SK-MEL-5 (cell line): ENCODE measurements at places on chromosomes 7 and 10.

DNA sequence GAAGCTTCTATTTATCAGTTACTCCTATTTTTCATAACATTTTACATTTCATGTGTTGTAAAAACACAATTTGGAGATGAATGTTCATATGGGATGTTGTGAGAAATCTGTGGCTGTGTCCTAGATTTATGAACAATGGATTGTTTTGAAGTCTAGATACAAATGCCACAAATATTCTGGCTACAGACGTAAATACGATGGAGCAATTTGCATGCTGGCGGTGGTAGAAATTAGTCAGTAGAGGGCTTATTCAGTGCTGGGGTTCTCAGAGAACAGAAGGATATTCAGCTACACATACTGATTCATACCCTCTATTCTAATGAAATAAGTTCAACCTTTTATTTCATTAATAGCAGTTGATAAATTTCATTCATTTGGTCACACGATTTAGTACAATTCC is 48.8 kb downstream of the PLPP4 start:
- peak; percentile 74 for DNase-seq

DNA sequence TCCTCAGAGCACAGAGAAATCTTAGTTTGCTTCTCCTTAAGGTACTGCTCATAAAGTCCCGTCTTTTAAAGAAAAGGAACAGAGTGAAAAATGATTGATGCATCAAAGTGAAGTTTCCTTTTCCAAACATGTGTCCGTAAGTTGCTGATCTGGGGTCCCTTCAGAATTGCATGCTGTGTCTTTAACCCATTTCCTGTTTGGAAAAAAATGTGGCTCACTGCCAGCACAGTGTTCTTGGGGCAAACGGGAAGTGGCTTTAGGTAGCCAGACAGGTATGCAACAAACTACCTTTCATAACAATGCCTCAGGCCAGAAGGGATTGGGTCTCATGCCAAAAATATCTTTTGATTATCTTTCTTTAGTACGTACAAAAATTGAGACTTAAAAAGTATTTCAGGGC is 50.9 kb downstream of the TFAM start:
- DNase-seq = peak; percentile 37

GRCh38 chr7:23410446-23411183 is 59.7 kb downstream of the IGF2BP3 start:
- no peak for DNase-seq

DNA sequence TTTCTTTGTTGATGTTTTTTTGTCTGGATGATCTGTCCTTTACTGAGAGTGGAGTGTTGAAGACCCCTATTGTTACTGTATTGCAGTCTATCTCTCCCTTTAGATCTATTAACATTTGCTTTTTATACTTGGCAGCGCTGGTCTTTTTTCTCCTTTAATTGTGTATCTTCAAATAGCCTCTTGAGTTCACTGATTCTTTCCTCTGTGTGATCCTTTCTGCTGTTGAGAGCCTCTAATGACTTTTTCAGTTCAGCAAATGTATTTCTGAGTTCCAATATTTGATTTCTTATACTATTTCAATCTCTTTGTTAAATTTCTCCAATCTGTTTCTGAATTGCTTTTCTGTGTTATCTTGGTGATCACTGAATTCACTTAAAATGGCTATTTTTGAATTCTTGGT is 15.4 kb downstream of the R3HCC1L start:
- DNase-seq = no peak

GRCh38 chr10:128035557-128035973 is 90.7 kb downstream of the MKI67 start:
- DNase-seq = peak; percentile 44

DNA sequence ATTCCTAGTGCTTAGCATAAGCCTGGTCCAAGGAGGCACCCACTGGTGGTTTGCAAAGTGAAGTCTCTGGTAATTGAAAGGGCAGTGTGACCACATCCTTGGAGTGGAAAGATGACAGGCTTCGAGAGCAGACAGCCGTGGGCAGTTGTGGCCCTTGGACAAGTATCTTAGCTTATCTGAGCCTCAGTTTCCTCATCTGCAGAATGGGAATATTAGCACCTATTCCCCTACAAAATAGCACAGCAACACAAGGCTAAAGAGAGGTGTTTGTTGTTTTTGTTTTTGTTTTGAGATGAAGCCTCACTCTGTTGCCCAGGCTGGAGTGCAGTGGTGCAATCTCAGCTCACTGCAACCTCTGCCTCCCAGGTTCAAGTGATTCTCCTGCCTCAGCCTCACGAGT is 29.3 kb downstream of the MYL10 start:
- no peak for DNase-seq

DNA sequence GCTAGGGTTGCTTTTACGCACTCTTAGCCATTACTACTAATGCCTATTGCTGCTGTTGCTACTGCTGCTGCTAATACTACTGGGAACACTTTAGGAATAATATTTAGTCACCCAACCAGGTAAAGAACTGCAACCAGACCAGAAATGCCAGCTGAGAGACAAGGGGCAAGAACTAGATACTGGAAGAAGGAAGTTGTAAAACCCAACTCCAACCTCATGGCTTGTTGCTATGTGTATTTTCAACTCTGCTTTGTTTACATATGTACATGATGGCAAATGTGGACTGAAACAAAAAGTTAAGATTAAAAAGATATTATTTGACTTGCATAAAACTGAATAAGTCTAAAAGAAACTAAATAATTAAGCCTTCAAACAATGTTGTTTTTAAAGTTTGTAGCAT is 177.7 kb downstream of the GNAT3 start:
- no peak for DNase-seq

GRCh38 chr7:142469696-142470543 is 212.1 kb upstream of the PRSS58 start:
- no peak for DNase-seq

DNA sequence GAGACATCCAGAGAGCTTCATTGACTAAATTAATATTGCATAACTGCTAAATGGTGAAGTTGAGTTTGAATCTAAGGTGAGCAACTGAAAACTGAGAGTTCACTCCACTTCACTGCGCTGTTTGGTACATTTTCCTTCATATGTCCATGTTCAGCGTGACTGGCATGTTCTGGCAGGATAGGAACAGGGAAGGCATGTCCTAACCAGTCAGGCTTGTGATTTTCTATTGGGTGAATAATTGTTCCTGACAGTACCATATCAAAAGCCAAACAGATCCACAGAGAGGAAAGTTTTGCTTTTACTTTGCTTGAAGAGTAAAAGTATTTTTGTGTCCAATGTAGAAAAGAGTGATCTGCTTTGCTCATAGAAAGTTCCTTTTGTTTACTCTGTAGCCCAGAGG is 53.2 kb downstream of the WDFY4 start:
- no peak for DNase-seq

DNA sequence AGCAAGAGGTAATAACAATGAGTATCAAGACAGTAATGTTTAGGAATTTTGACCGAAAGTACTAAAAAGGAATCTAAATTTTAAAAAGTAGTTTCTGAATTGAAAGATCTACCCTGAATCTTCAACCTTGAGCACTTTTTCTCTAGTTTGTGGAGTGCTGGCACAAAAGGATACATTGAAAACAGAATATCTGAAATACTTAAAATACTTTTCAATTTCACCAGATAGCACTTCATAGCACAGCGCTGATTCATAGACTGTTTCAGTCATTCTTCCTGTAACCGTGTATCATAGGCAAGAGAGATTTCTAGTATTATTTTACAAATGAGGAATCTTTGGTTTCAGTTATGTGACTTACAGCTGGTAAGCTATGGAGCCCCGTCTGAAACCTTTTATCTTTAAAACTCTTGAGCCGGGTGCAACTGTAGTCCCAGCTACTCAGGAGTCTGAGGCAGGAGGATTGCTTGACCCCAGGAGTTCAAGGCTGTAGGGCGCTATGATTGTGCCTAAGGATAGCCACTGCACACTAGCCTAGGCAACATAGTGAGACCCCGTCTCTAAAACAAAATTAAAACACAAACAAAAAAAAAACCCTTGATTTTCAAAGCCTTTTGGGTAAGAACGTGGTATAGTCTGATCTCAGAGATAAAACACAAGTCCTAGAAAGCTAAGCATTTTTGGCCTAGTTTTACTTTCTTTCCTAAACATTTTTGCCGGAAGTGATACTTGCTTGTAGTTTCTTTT is 35.1 kb downstream of the FHIP2A start:
- no peak for DNase-seq

- no peak for DNase-seq
Measured at GRCh38 chr10:92405419-92405924, 114.5 kb downstream of the MARCHF5 start.

DNA sequence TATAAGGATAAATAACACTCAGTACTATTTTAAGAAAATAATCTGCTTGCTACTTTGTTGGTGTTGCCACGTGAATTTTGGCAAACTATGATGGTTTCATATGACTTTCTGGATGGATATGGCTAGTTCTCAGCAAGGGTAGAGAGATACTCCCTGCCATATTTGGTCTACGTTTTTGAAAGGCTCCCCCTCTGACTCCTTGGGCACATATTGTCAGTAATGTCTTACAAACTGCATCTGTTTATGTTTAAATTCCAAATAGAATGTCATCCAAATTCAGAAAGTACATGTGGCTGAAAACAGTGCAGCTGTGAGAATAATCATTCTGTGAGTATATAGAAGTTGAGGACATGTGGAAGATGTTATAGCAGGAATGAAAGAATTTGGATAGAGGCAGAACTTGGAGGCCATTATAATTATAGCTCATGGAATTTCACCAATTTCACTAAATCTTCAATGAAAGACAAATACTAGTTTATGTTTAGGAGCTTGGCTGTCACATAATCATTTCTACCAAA is 107.8 kb downstream of the SRI start:
- no peak for DNase-seq

DNA sequence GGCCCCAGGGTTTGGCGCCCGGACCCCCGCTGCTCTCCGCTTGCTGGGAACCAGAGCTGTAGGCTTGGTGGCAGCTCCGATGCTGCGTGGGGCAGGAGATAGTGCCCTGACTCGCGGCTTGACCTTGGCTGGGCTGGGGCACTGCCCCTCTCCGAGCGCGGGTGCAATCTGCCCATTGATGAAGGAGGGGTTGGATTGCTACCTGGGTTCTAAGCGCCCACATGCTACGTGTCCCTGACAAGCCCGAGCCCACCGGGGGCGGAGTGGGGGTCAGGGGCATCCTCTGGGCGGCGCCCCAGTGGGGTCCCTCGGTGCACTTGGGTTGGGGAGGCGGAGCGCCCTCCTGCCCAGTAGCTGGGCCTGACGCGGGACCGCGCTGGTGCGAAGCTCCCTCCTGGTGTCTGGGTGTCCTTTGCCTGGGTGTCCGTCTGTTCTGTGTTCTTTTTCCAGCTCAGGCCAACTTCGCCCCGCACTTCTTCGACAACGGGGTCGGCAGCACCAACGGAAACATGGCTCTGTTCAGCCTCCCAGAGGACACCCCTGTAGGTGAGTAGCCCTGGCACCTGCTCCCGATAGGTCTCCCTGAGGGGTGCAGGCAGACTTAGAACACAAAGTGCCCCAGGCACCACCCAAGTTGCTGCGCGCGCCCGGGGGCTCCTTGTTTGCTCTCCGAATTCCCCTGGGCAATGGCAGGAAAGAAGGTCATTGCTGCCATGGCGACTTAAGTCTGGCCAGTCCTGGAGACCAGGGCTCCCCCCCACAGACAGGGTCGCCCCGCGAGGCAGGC is 900 bp downstream of the CDHR1 start:
- DNase-seq = no peak

DNA sequence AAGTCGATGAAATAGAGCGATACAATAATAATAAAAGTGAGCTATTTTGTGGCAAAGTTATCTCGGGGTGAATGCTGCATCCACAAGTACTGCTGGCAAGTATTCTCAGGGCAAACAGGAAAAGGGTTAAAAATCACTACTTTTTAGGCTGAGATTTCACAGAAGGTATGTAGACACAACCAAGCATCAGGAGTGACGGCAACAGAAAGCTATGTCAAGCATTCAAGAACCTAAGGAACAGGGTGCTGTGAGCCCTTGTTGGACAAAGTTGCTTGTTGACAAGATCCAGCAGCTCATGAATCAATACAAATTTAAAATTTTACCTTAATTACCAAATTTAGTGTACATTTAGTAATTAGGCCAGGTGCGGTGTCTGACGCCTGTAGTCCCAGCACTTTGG is 41.2 kb upstream of the C1QL3 start:
- no peak for DNase-seq

- no peak for DNase-seq
Measured at GRCh38 chr7:115632636-115633035, 397.9 kb downstream of the TFEC start.

GRCh38 chr10:70509757-70510147 is 31.2 kb downstream of the PALD1 start:
- DNase-seq = no peak

- no peak for DNase-seq
Measured at GRCh38 chr7:105880571-105881330, 4.4 kb upstream of the ATXN7L1 start.

- no peak for DNase-seq
Measured at GRCh38 chr7:130154131-130154500, 51.1 kb downstream of the TMEM209 start.

DNA sequence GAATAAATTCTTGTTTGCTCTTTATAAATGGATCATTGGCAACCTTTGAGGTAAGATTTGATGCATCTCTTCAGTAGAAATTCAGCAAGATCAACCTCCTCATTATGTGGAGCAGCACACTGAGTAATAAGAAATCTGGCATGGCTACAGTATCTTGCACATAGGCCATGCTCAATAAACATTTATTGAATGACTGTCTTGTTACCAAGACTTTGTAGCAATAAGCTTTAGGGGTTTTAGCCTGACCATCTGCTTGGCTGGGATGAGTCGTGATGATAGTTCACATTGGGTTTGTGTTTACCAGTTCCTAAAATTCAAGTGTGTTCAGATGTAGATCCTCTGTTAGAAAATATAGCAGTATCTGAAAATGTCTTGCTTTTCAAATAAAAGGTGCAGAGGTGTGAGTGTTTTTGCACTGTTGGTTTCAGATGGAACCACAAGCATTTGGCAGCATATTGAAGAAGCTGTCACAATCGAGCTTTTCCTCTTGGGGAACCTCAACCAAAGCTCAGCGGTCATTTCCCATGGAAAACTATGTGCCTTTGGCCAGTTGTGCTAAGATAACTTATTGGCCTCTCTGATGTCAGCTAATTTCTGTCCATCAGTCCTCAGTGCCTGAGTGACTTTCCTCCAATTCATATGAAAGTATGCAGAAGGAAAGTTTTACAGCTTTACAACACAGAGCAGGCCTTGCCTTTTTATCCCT is 442.6 kb downstream of the GFRA1 start:
- DNase-seq = no peak

- no peak for DNase-seq
Measured at GRCh38 chr7:70334871-70335270, 736.6 kb downstream of the AUTS2 start.

GRCh38 chr7:40700653-40701421 is 566.0 kb downstream of the SUGCT start:
- DNase-seq = no peak

DNA sequence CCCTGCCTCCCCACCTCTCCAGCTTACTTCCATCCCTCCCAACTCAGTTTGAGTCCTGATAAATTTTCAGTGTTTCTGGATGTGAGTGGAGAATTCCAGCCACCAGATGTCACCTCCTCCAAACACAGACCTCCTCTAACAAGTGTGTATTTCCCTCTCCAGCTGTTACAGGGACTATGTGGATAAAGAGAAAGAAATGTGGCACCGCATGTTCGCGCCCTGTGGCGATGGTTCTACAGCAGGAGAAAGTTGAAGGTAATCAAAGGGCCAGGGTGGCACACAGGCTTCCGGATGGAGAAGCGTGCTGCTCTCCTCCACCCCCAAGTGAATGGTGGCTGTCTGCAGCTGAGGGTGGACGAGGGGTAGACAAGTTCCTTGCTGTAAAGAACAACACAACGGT is 14.7 kb downstream of the FKBP6 start:
- peak; percentile 85 for DNase-seq

- DNase-seq = no peak
Measured at GRCh38 chr10:34670081-34670480, 145.0 kb downstream of the PARD3 start.

GRCh38 chr7:68840991-68841390 is 757.3 kb upstream of the AUTS2 start:
- DNase-seq = no peak
